ENCODE measurements at places on chromosomes 12 and 14.

DNA sequence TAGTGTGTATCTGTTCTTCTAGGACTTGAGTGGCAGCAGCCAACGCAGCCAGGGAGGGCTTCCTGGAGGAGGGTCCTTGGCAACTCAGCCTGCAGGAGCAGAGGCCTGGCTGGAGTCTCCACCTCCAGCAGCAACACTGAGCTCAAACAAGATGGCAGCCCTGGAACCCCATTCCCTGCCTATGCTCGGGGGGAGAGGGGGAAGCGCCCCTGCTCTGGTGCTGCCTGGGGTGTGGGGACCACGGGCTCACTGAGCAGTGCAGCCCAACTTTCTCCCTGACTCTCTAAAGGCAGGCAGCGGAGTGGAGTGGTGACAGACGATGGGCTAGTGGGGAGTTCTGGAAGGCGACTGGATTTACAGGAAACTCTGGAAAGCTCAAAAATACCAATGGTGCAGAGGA, 160.7 kb downstream of the CALM1 start:
- DNase-seq = no peak

DNA sequence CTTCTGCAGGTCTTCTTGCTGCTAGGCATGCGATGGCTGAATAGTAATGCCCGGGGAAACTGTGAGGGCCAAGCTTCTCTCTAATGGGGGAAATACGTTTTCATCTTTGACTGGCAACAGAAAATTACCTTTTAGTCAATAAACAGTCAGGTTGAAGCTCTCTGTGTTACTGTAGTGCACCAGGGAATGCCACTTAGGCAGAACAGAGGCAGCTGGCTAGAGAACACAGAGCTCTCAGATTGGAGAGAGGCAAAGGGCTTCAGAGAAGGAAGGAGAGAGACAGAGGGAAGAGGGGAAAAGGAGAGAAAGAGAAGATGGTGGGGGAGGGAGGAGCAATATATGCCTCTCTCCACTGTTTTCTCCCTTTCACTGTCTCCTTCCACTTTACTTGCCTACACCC, 6.7 kb downstream of the HSD17B6 start:
- no peak for DNase-seq

DNA sequence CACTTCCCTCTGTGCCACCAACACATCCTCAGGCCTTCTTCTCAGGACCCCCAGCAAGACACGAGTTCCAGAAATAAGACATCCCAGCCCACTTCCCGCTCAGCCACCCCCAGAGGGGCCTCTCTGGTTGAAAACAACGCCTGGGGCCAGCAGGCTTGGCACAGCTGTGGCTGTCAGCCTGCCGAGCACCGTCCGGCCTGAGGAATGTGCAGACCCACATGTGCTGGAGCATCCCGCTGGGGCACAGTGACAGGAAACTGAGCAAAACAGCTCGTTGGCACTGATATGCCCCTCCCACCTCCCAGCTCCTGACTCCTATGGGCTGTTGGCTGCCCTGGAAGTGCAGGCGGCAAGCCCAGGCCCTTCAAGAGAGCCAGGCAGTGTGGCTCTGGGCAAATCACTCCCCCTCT, 1.4 kb downstream of the SYNE3 start:
- peak; percentile 71 for DNase-seq

DNA sequence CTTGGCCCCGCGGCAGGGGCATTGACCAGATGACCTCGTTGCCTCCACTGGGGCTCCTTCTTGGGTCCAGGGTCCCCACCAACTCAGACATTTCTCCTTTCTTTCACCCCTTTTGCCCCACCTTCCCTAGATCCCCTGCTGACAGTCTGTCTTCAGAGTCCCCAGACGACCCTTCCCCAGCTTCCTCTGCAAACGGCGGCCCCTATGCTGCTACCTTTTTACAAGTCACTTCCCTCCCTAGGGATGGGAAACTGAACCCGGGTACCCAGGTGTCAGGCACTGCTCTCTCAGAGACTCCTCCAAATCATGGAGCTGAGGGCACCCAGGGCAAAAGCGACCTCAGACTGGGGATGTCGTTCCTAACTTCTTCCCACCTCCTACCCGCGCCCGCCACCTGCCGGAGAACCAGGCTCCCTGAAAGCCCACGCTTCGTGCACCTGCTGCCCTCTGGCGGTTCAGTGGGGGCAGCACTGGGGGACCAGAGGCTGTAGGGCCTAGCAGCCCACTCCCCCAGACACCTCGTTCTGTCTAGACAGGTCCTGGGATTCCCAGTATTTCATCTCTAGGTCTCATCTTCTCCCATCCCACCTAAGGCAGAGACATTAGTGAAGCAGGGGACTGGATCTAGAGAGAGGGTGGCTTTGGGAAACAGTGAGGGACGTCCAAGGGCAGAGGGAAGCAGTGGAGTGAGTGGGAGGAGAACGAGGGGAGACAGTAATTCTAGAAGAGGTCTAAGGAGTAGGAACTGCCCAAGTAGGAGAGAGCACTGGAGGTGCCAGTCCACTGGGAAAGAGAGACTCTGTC, 4.9 kb downstream of the ZNF385A start:
- DNase-seq = peak; percentile 85

- no peak for DNase-seq
Measured at GRCh38 chr12:104785886-104786285, 172.2 kb downstream of the SLC41A2 start.

DNA sequence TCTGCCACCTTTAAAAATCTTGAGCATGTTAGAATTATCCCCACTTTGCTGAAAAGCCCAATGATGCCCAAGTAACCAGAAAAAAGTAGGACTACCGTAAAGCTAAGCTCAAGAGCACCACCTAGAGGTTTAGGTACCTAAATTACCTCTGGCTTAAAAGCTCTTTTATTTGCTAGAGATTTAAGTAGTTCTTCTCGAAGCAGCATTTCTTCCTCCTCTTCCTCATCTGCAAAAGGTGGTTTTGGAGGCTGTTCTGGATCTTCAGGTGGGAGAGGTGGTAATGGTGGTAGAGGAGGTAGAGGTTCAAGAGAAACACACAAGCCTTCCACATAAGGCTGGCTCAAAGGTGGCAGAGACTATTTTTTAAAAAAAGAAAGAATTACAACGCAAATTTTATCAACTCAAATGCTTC, 26.9 kb downstream of the ZFC3H1 start:
- peak; percentile 73 for DNase-seq

DNA sequence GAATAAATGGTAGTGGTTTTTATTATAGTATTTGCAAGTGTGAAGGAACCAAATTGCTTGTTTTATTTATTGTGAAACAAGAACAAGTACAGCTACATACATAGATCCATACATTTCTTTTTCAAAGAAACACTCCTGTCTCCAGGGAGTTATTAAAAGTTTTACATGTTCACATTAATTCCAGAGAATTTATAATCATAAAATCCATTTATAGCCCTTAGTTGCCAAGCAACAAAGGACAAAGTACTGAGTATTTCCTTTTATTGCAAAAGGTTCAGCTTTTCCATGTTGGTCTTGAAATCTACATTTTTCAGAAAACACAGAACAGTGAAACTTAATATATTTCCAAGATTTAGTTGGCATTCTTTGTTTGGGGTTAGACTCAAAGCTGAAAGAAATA, 9.5 kb downstream of the MYRFL start:
- no peak for DNase-seq

GRCh38 chr14:88181072-88181471, 142.0 kb downstream of the KCNK10 start:
- DNase-seq = no peak

DNA sequence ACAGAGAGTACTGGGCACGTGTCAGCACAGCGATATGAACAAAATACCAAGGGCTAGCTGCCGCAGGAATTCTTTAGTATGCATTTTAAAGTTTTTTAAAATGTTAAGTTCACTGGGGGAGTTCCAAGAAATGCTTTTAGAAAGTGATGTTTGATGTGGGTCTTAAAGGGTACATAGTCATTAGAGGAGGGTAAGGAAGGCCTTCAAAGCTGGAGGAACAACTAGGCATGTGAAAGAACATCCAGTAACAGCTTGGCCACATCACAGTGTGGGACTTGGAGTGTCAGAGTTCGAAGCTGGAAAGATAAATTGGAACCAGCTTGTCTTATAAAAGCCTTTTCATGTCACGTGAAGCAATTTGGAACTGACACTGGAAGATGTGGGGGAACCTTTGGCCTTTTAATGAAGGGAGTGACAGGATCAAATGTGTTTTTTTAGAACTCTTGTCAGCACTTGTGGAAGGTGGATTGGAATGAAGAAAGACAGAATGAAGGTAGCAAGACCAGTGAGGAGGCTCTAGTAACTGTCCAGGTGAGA, 57.7 kb downstream of the WDR20 start:
- no peak for DNase-seq

GRCh38 chr14:101508196-101508947, 52.9 kb upstream of the DIO3 start:
- no peak for DNase-seq

DNA sequence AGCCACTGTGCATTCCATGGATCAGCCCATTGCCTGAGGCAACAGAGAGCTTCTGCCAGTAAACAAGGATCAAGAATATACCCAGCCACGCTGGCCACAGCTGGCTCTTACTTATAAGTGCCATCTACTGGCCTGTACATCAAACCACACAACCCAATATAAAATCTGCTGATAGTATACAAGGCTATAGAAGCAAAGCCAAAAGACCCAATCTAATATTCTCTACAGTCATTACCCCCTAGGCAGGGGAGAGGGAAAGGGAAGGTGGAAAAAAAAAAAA, 4.4 kb upstream of the FAM186B start:
- DNase-seq = no peak

- DNase-seq = no peak
Measured at GRCh38 chr12:49491823-49492222, 47.0 kb upstream of the KCNH3 start.

DNA sequence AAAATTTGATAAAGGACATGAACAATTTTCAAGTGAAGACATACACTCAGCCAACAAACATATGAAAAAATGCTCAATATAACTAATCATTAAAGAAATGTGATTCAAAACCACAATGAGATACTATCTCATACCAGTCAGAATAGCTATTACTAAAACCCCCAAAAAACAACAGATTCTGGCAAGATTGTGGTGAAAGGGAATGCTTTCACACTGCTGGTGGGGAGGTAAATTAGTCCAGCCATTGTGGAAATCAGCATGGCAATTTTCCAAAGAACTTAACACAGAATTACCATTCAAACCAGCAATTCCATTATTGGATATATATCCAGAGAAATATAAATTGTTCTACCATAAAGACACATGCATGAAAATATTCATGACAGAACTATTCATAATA, 18.7 kb upstream of the TAS2R14 start:
- no peak for DNase-seq

DNA sequence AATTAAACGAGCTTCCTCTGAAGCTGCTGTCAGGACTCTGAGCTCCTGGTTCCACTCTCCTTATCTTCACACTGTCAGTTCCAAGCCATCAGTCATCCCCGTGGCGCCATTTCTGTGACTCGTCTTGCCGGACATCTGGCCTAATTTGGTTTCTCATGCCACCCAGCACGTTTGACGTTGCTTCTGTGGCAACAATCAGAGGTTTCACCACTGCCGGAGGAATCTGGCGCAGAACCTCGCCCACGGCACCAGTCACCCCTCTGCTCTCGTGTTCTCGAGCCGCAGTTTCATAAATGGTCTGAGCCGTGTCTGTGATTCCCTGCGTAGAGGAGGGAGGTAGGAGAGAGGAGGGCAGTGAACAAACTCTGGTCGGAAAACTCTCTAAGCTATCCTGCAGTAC, 29.7 kb downstream of the BDKRB1 start:
- no peak for DNase-seq

GRCh38 chr12:95733141-95733825, 57.3 kb downstream of the NTN4 start:
- no peak for DNase-seq

DNA sequence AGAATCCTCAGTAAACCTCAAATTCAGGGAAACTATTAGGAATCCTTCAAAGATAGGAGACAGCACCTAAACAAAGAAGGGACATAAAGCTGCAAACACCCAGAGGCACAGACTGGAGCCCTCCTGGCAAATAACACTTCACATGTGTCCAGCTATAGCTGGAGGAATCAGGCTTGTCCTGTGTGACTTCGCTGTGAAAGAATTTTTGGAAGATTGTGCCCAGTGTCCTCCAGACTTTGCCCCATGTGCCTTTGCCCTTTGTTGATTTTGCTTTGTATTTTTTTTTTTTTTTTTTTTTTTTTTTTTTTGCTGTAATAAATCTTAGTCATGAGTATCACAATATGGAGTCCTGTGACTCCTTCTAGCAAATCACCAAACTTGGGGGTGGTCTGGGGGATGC, 136.8 kb downstream of the KCNH5 start:
- DNase-seq = no peak

GRCh38 chr12:123490089-123490488, 32.1 kb downstream of the SNRNP35 start:
- DNase-seq = no peak

DNA sequence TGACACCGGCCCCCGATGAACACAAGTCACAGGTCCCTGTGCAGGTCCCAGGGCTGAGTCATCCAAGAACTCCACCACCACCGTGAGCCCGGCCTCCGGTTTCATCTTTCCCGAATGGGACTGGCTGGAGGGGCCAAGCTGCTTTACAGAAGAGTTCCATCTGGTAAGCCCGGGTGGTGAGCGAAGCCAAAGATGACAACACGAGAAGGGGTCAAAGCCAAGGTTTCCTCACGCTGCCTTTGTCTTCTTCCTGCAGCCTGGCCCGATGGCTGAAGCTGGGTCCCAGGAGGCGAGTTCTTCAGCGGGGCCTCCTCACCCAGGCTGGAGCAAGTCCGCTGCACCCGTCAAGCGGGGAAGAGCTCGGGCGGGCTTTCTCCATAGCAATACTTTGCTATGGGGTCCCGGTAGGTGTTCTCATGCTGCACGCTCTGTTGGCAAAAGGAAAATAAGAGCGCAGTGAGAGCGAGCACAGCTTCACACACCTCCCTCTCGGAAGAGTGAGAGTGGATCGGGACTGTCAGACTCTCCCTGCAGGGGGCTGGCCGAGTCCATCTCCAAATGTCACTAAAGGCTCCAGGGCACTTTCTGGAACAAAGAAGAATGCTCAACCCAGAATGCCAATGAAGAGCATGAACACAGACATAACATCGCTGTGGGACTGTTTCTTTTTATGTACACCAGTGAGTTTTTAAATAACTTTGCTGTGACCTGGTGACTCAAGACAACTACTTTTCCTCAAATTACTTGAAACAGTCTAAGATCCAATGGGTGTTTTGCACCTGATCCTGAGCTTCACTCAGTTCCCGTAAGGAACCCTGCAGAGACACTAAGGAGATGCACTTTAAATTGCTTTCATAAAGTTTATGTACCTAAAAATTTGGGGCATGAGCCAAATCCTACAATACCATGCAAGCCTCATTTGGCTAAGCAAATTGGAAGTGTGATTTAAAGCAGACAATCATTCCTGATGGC, 20.1 kb downstream of the SPRING1 start:
- DNase-seq = peak; percentile 63

- no peak for DNase-seq
Measured at GRCh38 chr12:103128862-103129501, 171.5 kb downstream of the ASCL1 start.

- no peak for DNase-seq
Measured at GRCh38 chr14:57266065-57266464, 2.6 kb downstream of the EXOC5 start.

GRCh38 chr14:100165376-100165775, 5.9 kb upstream of the DEGS2 start:
- no peak for DNase-seq

- DNase-seq = no peak
Measured at GRCh38 chr12:29026419-29026818, 122.7 kb upstream of the FAR2 start.
